ENCODE measurements at places on chromosomes 6 and 20. TPM values are rescaled to one million over a fixed set of nuclear protein-coding genes. Genes with fewer than 3 reads are reported as not detected.

GRCh38 chr6:19549109-19549508 is 288.1 kb upstream of the ID4 start:
- no peak for DNase-seq
- no peak overlapping the region for H3K27ac ChIP-seq
- H3K4me3 ChIP-seq, result no peak overlapping the region
- no peaks in the 10 kb centered on the region for H3K36me3 ChIP-seq
- H3K4me1 ChIP-seq, result no peaks in the 10 kb centered on the region

- H3K36me3 ChIP-seq, result no peaks in the 10 kb centered on the region
- no peak overlapping the region for H3K4me3 ChIP-seq
- H3K4me1 ChIP-seq, result peaks cover 22% of the 10 kb centered on the region
- H3K27ac ChIP-seq, result no peak overlapping the region
Measured at GRCh38 chr20:4067600-4068261, 52.4 kb upstream of the RNF24 start.

DNA sequence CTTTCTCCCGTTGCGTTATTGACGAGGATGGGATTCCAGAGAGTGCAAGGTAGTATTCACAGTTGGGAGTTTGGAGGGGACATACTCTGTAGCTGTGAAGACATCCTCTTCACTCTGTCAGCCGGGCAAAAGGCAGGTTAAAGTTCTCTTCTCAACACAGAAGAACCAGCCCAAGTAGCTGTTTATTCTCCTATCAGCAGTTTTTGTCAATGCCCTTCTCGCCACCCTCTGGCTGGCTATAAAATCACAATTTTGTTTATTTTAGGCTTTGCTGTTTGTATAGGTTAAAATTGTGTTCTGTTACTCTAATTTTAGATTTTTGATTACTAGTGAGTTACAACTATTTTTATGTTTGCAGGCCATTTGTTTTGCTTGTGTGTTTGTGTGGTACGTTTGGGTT is 37.9 kb upstream of the MAS1 start:
- DNase-seq, result peak; percentile 43
- H3K27ac ChIP-seq, result no peak overlapping the region
- no peaks in the 10 kb centered on the region for H3K4me1 ChIP-seq
- no peak overlapping the region for H3K4me3 ChIP-seq
- no peaks in the 10 kb centered on the region for H3K27me3 ChIP-seq

The SMOC2 gene
- 6.5 TPM for total RNA-seq

DNA sequence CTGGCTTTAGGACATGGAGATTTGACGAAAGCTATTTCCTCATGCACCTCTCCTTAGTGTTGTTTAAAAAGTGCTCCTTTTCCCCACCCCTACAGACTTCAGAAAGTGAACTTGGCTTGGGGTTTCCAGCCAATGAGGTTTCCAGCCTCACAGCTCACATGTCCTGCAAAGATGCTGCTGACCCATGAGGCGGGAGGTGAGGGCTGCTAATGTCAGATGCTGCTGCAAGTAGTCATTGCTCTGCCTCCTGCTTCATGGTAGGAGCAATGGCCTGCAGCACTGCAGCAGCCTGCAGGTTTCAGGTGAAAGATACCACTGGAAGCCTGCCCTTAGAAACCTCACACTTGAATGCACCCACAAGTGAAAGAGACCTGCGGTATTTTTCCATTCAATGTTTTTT is 112.8 kb downstream of the LAMP5 start:
- no peaks in the 10 kb centered on the region for H3K36me3 ChIP-seq
- no peaks in the 10 kb centered on the region for H3K4me1 ChIP-seq
- no peaks in the 10 kb centered on the region for H3K27me3 ChIP-seq
- no peak overlapping the region for H3K4me3 ChIP-seq

GRCh38 chr6:149134511-149134933 is 183.0 kb upstream of the TAB2 start:
- no peak for DNase-seq
- H3K4me1 ChIP-seq, result no peaks in the 10 kb centered on the region
- no peaks in the 10 kb centered on the region for H3K27me3 ChIP-seq
- no peaks in the 10 kb centered on the region for H3K36me3 ChIP-seq

DNA sequence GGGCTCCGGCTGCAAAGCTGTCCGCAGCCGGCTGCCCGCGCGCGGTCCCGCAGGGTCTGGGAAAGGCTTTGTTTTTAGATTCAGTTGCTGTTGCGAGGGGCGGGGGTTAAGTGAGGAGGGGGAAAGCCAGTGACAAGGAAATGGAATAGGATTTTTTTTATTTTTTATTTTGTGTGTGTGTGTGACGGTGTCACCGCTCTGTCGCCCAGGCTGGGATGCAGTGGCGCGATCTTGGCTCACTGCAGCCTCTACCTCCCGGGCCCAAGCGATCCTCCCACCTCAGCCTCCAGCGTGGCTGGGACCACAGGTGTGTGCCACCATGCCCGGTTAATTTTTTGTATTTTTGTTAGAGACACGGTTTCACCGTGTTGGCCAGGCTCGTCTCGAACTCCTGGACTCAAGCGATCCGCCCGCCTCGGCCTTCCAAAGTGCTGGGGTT is 615 bp upstream of the UBE2J1 start:
- H3K4me3 ChIP-seq, result peak overlapping the region; percentile 69
- no peaks in the 10 kb centered on the region for H3K36me3 ChIP-seq
- peaks cover 8% of the 10 kb centered on the region for H3K4me1 ChIP-seq
- H3K27me3 ChIP-seq, result peaks cover 27% of the 10 kb centered on the region
- no peak for DNase-seq

- no peak overlapping the region for H3K4me3 ChIP-seq
- 0 out of 2 replicates have a peak, but pooled peaks cover 2% of the 10 kb centered on the region for H3K4me1 ChIP-seq
- H3K27ac ChIP-seq, result no peak overlapping the region
- H3K36me3 ChIP-seq, result no peaks in the 10 kb centered on the region
- no peak for DNase-seq
Measured at GRCh38 chr6:73180076-73180738, 45.1 kb downstream of the KHDC1L start.

The CEP162 gene
- total RNA-seq, result 9.2 TPM

DNA sequence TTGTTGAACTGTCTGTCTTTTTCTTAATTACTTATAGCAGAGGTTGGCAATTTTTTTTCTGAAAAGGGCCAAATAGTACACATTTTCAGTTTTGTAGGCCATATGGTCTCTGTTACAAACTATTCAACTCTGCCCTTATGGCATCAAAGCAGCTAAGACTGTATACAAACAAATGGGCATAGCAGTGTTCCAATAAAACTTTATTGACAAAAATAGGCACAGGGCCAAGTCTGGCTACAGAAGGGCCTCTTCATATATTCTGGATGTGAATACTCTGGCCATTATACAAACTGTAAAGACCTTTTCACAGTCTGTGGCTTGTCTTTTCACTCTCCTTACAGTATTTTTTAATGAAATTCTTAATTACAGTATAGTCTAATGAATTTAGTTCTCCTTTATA is 132.1 kb downstream of the PREX1 start:
- no peak for DNase-seq
- no peak overlapping the region for H3K4me3 ChIP-seq
- H3K27ac ChIP-seq, result no peak overlapping the region
- H3K27me3 ChIP-seq, result no peaks in the 10 kb centered on the region

The RIMS4 gene
- total RNA-seq, result 39.7 TPM

- no peak for DNase-seq
- no peak overlapping the region for H3K4me3 ChIP-seq
- H3K27ac ChIP-seq, result no peak overlapping the region
- no peaks in the 10 kb centered on the region for H3K36me3 ChIP-seq
- H3K27me3 ChIP-seq, result no peaks in the 10 kb centered on the region
Measured at GRCh38 chr6:4435981-4436445, 300.6 kb upstream of the ECI2 start.

DNA sequence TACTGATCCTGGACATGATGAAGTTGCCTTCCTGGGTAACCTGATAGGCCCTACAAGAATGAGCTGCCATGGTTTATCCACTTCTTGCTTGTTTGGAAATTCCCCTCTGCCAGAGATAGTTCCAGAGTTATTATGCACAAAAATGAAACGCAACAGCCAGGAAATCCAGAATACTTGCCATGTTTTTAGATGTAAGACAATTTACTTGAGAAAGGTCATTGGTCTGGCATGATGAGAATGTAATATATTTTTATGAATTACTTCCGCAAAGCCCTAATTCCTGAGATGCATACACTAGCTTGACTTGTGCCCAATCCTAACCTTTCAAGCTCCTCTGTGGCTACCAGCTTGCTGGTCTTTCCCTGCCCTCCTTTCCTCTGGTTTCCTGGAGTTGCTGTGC is 27.9 kb upstream of the NT5E start:
- H3K27ac ChIP-seq, result no peak overlapping the region
- H3K4me3 ChIP-seq, result no peak overlapping the region
- no peaks in the 10 kb centered on the region for H3K36me3 ChIP-seq
- no peaks in the 10 kb centered on the region for H3K4me1 ChIP-seq

GRCh38 chr20:6525447-6526303 is 241.8 kb upstream of the BMP2 start:
- H3K4me1 ChIP-seq, result no peaks in the 10 kb centered on the region
- H3K27ac ChIP-seq, result no peak overlapping the region
- H3K27me3 ChIP-seq, result no peaks in the 10 kb centered on the region
- H3K36me3 ChIP-seq, result no peaks in the 10 kb centered on the region
- DNase-seq, result peak; percentile 69

GRCh38 chr20:50193199-50193835 is 2.7 kb downstream of the CEBPB start:
- H3K4me1 ChIP-seq, result peaks cover 23% of the 10 kb centered on the region
- no peaks in the 10 kb centered on the region for H3K36me3 ChIP-seq
- peak overlapping the region; percentile 90 for H3K4me3 ChIP-seq
- H3K27ac ChIP-seq, result 0 out of 2 replicates have a peak overlapping the region, but pooled peaks have one; percentile 72

GRCh38 chr20:24153101-24154040 is 164.8 kb upstream of the GGTLC1 start:
- no peak overlapping the region for H3K27ac ChIP-seq
- H3K27me3 ChIP-seq, result no peaks in the 10 kb centered on the region
- H3K36me3 ChIP-seq, result no peaks in the 10 kb centered on the region
- no peaks in the 10 kb centered on the region for H3K4me1 ChIP-seq

DNA sequence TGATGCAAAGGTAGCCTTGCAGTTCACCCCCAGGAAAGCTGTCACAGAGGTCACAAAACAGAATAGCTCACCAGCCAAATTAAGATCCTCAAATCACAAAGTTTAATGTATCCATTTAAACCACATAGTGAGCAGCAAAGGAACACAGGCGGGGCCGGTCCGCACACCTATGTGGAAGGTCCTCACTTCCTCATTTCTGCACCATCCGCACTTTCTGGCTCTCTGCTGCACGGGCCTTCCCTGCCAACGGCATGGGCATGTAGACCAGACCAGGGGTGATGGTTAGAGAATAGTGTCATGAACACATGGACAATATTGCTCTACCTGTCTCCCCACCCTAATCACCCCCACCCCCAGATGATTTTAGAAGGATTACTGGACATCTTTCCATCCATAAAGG is 12.1 kb upstream of the TBXT start:
- DNase-seq, result no peak
- no peaks in the 10 kb centered on the region for H3K4me1 ChIP-seq
- H3K4me3 ChIP-seq, result no peak overlapping the region
- peaks cover 9% of the 10 kb centered on the region for H3K27me3 ChIP-seq

Data from GM23338 (cell line).